ENCODE measurements at places on chromosomes 3 and 15.

DNA sequence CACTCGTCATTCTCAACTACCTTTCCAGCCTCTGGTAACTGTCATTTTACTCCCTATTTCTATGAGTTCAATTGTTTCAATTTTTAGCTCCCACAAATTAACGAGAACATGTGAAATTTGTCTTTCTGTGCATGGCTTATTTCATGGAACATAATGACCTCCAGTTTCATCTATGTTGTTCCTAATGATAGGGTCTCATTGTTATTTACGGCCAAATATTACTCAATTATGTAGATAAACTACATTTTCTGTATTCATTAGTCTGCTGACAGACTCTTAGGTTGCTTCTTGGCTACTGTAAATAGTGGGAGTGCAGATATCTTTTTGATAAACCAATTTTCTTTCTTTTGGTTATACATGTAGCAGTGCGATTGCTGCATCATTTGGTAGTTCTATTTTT is 374.9 kb upstream of the ROBO1 start:
- no peak for DNase-seq

DNA sequence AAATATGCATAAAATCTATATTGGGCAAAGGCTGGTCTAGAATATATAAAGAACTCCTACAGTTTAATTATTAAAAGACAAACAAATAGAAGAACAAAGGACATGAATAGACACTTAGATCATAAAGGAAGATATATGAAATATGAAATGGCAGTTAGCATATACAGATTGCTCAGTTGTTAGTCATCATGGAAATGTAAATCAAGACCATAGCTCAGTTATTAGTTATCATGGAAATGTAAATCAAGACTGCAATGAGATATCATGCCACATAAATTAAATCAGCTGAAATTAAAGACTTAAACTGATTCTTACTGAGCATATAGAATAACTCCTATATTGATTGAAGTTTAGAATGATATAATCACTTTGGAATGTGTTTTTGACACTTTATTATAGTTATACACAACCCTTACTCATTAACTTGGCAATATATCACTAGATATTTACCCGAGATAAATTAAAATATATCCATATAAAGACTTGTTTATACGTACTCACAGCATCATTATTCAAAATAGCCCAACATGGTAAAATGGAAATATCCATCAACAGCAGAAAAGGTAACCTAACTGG is 45.2 kb upstream of the GOLGA8B start:
- DNase-seq: no peak

DNA sequence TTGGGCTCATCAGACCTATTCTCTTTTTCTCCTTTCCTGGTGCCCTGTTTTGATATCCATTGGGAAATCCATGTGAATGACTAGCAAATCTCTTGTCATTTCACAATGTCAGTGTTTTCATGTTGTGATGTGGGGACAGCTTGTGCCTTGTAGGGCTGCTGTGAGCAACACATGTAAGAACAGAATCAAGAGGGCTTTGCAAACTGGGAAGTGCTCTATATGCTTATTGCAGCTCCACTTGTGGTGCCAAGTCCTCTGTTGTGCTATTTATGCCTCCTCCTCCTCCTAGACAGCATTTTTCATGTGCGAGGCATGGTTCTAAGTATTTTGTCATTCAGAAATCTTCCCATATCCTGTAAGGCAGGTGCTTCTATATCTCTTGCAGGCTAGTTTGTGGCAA is 56.4 kb downstream of the ZNF621 start:
- DNase-seq: no peak

DNA sequence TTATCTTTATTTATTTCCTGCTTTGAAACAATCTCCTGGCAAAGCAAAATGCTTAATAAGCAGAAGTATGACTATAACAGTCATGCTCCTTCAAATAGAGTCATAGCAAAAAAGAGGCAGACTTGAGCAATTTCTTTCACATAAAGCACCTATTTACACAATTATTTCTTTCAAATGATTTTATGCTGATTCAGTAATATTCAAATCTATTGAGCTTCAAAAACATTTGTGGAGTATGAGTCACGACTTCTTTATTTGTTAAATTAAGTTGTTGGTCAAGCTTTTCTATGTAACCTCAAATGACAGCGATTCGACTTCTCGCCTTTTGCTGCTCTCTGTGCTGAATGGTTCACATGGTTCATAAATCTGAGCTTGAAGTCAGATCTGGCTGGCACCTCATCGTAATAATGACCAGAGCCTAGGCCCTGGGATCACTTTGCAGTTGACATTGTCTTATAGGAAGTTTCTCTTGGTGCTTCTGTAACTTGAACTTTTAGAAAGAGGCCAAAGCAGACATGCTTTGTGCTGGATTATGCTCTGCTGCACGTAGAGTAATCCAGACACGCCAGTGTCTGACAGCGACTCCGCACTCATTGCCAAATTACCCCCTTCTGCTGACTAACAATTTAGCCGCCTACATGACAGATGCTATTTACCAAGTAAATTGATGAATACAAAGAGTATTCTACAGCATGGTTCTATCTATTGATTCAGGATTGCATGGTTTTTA is 139.0 kb downstream of the MCTP2 start:
- no peak for DNase-seq

DNA sequence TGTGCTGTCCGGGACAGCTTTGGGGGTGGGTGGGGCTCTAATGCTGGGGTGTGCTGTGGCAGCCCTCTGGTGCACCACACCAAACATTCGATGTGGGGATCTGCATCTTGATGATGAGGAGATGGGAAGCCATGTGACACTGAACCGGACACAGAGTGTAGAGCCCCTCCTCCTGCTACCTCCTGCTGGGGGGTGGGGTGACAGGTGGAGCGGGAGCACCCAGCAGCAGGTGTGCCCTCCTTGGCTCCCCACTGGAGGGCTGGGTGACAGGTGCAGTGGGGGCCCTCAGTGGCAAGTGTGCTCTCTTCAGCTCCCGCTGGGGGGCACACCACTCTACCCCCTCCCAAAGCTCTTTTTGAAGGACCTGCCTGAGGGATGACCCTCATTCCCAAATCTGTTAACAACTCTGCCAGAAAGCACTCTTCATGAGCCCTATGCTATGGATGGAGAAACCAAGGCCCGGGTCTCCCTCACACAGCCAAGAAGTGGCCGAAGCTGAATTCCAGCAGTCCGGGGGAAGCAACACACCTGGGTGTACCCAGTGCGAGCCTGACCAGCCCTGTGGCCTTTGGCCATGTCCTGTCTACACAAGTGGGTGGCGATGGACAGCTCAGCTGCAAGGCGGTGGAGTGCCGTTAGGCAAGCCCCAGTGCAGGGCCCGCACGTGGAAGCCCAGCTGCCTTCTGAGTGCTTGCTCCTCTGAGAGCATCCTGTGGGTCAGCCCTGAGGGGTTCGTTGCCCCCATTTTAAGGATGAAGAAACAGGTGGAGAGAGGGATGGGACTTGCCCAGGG is 609 bp upstream of the UROC1 start:
- no peak for DNase-seq

GRCh38 chr3:120245386-120245785 is 39.6 kb downstream of the GPR156 start:
- DNase-seq: no peak

GRCh38 chr3:193372783-193373182 is 5.8 kb downstream of the ATP13A5 start:
- no peak for DNase-seq

DNA sequence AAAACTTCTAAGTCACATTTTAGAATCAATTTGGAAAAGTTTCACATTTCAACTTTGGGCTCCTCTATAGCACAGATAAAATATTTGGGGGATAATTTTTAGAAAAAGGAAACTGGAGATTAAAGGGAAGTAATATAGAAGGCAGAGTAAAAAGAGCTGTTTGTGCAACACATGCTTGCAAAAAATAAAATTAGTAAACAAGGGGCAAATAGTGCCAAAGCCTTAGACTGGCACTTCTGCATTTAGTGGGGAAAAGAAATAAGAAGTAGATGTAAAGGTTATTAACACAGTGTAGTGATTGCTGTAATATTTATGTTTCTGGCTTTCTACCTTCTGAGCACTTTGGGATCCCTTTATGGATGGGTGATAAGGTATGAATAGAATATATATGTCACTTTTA is 246.6 kb downstream of the CBLB start:
- no peak for DNase-seq

GRCh38 chr15:51348688-51349087 is 7.2 kb downstream of the GLDN start:
- no peak for DNase-seq

GRCh38 chr15:93028632-93029213 is 60.3 kb downstream of the RGMA start:
- peak; percentile 46 for DNase-seq

DNA sequence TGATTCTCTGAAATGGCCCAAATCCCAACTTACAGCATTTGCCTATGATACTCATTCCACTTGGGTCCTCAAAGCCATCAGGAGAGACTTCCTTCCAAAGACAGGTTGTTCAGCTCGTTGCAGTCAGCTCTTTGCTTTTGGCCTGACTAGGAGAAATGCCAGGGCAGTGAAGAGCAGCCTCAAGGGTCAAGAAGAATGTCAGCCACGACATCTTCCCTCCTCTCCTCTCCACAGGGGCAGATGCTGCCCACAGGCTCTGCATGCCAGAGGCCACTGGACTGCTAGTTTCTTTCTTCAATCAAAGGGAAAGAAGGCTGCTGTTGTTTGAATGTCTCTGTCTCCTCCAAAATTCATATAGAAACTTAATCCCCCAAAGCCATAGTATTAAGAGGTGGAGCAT is 201.7 kb upstream of the PFN2 start:
- DNase-seq: no peak

- no peak for DNase-seq
These were observed 20.8 kb downstream of the MUC4 start for GRCh38 chr3:195790901-195791300.

- no peak for DNase-seq
These were observed 61.9 kb downstream of the LRRK1 start for GRCh38 chr15:100981086-100981485.

DNA sequence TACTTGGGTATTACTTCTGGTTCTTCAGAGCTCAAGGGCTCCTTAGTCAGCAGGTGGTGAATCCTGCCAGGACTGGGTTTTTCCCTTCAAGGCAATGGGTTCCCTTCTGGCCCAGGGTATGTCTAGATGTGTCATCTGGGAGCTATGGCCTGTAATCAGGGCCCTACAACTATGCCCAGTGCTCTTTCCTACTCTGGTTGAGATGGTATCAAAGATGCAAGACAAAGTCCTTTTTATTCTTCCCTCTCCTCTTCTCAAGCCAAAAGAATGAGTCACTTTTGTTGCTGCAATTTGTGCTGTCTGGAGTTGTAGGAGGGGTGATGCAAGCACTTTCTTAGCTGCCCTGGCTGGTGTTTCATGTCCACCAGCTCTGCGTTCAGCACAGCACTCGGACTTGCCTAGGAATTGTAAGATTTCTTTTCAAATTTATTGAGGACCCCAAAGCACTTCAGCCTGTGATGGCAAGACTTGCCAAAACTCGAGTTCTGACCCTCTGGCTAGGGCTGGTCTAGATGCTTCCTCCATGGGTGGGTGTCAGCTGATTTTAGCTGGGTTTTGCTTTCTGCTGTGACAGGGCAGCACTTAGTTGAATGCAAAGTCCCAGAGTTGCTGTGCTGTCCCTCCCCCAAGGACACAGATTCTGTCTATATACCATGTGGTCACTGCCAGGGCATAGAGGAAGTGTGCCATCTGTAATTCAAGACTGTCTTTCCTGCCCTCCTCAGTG is 129.2 kb upstream of the CBLB start:
- DNase-seq: no peak

GRCh38 chr3:31275038-31275572 is 257.6 kb upstream of the STT3B start:
- DNase-seq: no peak

- DNase-seq: no peak
These were observed 58.6 kb upstream of the TPM1 start for GRCh38 chr15:62983956-62984355.

DNA sequence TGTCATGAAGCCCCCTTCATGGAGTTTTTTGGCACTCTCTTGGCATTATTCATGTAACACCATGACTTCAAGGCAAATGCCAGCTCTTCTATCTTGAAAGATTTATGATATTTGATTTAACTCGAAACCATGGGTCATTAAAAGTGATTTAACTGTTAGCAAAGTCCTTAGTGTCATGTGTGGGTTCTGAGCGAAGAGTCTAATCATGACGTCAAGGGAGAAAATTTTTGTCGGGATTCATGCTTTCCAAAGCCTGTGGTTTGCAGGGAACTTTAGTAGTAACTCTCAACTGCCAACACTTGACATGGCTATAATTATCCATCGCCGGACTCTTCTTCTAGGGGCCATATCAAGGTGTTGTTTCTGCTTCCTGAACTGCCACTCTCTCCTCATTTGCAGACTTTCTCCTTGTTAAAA is 11.5 kb downstream of the GXYLT2 start:
- DNase-seq: no peak

DNA sequence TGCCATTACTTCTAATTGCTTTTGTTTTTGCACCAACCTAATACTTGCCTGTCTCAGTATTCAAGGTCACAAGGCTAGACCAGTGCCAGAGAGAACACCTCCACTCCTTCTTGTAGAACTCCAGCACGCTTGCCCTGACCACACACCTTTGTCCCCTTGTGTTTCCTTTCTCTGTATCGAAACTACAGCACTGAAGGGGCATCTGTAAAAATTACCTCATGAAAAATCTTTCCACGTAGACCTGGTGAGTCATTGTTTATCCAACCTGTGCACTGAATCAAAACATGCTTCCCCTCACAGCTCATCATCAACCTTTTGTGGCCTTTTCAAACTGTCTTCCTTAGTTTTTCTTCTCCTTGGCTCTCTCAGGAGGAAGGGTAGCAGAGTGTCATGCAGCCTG is 259.5 kb downstream of the THRB start:
- DNase-seq: no peak

GRCh38 chr15:87739866-87740265 is 516.7 kb downstream of the NTRK3 start:
- DNase-seq: no peak

DNA sequence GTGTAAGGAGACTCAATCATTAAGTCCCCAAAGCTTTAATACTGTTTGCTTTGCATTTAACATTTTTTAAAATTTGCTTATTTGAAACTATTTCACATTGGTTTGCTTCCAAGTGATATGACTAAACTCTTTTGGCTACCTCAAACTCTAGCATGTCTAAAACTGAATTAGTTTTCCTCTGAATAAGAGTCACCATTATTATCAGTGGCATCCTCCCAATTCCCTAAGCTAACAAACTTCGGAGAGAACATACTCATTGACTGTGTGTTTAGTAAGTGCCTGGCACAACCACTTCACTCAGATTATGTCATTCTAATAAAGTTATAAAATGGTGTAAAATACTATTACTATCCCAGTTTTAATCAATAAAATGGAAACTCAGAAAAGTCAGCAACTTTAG is 21.9 kb downstream of the ATOSA start:
- DNase-seq: no peak

DNA sequence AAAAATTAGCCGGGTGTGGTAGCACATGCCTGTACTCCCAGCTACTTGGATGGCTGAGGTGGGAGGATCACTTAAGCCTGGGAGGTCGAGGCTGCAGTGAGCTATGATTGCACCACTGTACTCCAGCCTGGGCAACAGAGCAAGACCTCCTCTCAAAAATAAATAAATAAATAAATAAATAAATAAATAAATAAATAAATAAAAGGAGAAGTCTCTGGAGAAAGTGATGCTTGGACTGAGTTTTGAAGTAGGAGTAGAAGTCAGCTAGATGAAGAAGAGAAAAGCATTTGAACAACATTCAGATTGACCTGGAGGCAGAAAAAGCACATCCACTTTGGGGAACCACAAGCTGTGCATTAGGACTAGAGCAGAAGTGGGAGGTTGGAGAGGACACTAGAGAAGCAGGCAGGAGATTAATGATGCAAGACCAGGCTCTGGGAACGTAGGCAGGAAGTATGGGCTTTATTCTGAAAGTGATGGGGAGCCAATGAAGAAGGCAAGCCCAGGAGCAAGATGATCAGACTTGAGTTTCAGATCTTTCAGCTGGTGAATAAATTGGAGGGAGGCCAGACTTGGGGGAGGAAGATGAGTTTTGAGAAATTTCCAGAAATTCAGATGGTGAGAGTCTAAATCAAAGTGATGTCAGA is 48.7 kb downstream of the KLHL6 start:
- DNase-seq: no peak
